ENCODE measurements at places on chromosomes 6 and 20.

DNA sequence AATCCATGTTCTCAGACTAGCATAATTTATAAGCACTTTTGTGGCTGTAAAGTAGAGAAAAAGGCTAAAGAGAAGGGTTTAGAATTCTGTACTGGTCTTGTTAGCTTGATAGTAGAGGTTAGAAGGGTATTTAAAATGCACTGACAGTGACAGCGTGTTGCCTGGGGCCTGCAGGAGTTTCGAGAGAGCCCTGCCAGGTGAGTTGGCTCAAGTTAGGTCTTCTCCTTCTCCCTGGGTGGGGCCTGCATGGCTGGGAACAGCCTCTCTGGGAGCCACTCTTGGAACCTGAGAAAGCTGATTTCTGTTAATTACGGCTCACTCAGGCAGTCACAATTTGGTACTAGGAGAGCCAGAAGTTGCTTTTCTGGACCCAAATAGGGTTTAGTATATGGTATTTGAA is 103.7 kb downstream of the ARID1B start:
- DNase-seq, result no peak

DNA sequence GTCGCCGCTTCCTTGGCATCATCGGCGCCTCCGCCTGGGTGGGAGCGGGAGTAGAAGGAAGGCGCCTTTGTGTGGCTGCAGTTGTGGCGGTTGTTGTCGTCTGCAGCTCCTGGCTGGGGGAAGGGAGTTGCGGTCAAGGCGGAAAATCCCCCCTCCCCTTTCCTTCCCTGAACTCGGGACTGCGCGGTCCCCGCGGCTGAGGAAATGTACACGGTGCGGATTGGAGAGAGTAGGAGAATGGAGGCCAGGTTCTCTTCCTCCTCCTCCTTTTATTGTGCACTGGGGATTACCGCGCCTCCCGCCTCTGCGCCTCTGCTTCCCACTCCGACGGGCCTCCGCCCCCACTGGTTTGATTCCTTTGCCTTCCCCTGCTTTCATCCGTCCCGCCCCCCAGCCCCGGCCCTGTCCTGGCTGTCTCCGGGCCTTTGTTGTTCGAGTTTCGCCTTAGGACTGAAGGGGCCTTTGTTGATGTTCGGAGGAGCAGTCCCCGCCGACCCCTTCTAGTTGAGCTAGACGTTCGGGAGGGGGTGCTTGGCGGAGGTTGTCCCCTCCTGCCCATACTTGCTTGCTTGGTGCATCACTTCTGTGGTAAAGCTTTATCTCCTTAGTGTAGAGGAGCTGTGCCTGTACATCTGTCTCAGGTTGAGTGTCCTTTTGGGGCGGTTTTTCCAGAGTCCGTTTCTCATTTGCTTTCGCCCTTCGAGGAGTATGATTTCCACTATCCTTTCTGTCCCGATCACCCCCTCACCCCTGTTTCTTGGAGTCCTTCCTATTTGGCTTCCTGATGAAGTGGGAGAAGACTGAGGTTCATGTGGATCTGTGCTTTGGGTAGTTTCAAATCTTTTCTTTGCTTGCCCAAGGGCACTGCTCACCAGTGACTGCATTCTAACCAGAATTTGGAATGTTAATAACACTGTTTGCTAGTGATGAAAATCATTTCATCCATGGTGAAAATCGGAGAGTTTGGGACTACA is 764 bp downstream of the ZNF292 start:
- peak; percentile 60 for DNase-seq

DNA sequence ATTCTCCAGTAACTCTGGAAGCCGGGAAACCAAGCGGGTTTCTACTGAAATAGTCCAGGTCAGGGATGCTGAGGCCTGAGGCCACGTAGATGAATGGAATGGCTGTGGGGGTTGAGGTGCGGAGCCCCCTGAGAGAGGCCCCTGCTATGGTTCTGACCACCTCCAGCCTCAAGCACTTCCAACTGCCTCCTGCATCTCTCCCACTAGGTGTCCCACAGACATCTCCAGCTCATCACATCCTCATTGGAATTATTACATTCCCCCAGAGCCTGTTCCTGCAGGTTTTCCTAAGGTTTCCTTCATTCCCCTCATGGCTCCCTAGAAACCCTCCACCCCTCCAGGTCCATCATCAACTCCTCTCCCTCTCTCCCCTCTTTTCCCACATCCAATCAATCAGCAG is 48.7 kb downstream of the UNC5CL start:
- DNase-seq, result no peak

GRCh38 chr20:36784116-36784515 is 10.6 kb upstream of the DSN1 start:
- DNase-seq, result no peak

DNA sequence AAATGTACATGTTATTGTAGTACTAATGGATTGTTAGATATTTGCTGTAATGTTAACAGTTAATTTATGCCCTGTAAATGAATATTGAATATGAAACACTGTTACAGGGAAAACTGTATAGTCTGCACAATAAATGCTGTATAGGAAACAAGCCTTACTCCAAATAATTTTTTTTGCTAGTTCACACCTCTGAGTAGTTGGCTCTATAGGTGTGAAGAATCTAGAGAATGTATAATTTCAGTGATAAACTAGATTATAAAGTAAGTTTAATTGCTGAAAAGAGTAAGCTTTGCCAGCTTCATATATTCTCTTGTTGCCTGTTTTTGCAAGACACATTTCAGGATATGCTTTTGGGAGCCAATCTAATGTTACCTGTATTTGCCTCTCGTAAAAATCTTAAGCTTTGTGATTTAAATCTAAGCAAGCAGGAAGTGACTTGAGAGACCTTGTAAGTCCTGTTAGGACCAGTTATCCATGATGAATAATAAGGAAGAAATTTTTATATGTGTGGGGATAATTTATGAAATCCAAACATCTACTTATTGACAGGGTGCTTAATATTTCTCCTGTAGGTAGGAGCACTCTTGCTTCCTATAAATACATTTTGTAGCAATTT is 232.4 kb downstream of the ZFAND3 start:
- DNase-seq, result no peak

DNA sequence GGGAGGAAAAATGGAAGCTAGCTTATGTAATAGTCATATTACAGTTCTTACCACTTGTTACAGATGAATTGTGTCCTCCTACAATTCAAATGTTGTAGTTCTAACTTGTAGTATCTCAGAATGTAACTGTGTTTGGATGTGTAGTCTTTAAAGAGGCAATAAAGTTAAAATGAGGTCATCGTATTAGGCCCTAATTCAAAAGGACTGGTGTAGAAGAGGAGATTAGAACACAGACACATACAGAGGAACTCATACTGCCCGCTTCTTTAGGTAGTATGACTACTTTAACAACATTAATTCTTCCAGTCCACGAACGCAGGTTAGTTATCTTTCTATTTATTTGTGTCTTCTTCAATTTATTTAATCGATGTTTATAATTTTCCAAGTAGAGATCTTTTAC is 46.5 kb upstream of the TPD52L1 start:
- no peak for DNase-seq

DNA sequence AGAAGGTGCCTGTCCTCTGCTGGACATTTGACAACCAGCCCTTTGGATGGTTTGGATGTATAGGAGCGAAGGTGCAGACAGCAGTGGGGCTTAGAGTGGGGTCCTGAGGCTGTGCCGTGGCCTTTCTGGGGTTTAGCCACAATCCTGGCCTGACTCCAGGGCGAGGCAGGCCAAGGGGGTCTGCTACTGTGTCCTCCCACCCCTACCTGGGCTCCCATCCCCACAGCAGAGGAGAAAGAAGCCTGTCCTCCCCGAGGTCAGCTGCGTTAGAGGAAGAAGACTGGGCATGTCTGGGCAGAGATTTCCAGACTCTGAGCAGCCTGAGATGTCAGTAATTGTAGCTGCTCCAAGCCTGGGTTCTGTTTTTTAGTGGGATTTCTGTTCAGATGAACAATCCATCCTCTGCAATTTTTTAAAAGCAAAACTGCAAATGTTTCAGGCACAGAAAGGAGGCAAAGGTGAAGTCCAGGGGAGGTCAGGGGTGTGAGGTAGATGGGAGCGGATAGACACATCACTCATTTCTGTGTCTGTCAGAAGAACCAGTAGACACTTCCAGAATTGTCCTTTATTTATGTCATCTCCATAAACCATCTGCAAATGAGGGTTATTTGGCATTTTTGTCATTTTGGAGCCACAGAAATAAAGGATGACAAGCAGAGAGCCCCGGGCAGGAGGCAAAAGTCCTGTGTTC is 1.3 kb upstream of the CDKN1A start:
- DNase-seq, result no peak

DNA sequence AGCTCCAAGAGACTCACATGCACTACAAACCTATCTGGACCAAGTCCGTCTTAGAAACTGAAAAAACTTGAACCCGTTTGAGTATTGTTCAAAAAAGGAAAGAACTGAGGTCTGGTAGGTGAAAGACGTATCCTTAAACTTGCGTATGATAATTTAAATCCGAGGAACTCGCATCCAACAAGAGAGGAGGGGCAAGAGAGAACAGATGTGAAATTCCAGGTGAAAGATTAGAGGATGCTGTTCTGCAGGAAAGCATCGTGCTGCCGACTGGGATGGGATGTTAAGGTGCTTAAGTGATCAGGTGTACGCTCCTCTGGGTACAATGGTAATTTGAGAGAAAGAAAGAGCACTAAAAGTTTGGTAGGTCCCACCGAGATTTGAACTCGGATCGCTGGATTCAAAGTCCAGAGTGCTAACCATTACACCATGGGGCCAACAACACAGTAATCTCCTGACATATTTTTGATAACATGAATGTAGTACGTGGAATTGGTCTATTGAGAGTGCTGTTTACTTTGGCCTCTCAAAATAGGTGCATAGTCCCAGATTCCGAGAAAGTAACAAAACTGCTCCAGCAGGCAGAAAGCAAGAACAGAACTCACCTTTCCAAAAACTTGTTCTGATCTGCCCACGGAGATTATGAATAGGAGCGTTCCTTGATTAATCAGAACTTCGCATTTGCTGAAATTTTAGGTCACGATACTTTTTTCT is 53.5 kb upstream of the BTN3A2 start:
- DNase-seq, result no peak

- DNase-seq, result no peak
These were observed 553.8 kb upstream of the PTCHD4 start for GRCh38 chr6:48664826-48665225.

- no peak for DNase-seq
These were observed 444.9 kb upstream of the RNF217 start for GRCh38 chr6:124517339-124517738.

- no peak for DNase-seq
These were observed 59.9 kb upstream of the TMEM30A start for GRCh38 chr6:75344455-75344854.

- no peak for DNase-seq
These were observed 169.5 kb upstream of the LAMA2 start for GRCh38 chr6:128713461-128713860.

DNA sequence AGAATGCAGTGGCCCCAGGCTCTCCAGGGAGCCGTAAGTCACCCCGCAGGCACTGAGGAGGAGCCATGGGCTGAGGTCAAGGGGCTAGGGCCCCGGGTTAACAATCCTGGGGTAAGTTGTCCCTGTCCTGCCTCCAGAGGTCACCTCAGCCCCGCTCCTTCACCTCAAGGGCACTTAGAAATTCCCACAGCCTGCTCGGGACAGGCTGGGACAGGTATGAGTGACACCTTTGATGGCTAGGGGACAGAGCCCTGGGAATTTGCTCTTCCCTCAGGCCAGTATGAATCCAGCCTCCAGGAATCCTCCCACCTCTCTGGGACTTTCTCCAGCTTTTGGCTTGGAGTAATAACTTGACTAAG is 3.5 kb upstream of the GRM4 start:
- peak; percentile 21 for DNase-seq

DNA sequence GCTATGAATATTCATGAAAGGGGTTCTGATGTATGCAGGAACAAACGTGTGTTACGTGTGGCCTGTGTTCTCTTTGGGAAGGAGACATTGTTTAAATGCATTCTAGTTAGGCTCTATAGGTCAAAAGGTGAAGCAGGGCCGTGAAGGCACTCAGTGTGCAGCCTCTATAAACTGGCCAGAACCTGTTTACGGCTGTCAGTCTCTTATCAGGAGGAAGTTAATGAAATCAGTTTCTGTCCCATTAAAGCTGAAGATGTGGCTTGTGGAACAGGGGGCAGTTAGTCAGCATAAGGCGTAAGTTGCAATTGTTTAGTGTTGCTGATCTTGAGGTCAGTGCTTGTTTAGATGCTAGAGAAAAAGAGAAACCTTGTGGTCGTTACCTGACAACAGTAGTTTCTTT is 111.5 kb upstream of the KCNG1 start:
- no peak for DNase-seq

- no peak for DNase-seq
These were observed 6.1 kb downstream of the RPL10A start for GRCh38 chr6:35474131-35474941.

- DNase-seq, result no peak
These were observed 14.2 kb upstream of the SHLD1 start for GRCh38 chr20:5735845-5736510.

GRCh38 chr20:32019156-32019510 is 8.9 kb downstream of the CCM2L start:
- DNase-seq, result no peak

DNA sequence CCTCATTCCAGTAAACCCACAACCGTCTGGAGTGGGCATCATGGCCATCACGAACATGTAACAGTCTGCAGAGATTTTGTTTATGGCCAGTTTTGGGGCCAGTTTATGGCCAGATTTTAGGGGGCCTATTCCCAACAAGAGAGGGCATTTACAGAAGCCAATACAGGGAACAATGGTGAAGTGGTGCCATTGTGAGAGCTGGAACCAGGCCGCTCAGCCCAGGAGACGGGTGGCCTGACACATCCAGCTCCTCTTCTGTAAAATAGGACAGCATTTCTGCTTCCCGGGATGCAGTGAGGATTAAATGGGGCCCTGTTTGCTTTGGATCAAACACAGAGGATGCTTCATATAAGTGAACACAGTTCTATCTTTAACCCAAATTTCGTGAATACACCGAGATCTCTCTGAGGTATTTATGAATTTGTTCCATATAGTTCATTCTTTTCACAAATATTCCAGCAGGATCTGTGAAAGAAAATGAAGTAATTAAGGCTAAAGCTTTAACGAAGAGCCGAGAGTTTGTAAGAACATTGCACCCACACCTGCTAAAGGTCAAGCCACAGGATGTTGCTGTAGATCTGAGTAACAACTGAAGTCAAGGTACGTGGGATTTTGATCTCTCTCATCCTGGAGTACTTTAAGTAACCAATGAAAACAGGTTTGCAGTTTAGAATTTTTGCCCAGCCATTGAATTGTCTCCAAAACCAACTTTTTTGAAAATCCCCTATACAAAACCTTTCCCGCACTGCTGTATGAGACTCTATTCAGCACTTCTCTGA is 14.5 kb upstream of the SIRPG start:
- no peak for DNase-seq

DNA sequence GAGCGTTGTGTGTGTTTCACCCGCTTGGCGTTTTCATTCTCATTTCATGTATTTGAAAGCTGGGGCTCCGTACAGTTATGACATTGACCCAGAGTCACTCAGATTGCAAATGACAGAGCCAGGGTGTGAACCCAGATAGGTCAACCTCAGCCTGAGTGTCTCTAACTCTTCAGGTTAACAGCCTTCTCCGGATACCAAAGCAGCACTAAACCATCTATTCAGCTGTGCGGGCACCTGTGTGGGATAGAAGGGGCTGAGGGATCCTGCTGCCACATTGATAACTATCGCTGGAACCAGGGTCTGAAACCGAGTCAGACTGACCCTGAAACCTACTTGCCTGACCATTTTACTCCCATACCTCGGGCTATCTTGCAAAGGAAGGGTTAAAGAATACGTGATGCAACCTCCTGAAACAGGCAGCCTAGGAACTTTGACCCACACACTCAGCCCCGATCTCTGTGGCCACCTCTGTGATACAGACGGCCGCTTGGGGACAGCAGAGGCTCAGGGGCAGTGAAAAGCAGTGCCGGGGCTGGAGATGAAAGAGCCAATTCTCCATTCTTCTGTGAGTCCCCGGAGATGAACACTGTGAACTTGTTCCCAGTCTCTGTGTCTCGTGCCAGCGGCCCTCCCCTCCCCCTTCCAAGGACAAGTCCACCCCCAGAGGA is 233.5 kb upstream of the QKI start:
- no peak for DNase-seq

Measured in RWPE2 (cell line).